ENCODE measurements at places on chromosomes 7 and 10.

GRCh38 chr7:24755541-24756407, 1.5 kb downstream of the GSDME start:
- DNase-seq = peak; percentile 47

- peak; percentile 27 for DNase-seq
These were observed 12.3 kb downstream of the CNPY1 start for GRCh38 chr7:155533827-155534690.

- DNase-seq = no peak
These were observed 77.5 kb downstream of the AFAP1L2 start for GRCh38 chr10:114326795-114327194.

DNA sequence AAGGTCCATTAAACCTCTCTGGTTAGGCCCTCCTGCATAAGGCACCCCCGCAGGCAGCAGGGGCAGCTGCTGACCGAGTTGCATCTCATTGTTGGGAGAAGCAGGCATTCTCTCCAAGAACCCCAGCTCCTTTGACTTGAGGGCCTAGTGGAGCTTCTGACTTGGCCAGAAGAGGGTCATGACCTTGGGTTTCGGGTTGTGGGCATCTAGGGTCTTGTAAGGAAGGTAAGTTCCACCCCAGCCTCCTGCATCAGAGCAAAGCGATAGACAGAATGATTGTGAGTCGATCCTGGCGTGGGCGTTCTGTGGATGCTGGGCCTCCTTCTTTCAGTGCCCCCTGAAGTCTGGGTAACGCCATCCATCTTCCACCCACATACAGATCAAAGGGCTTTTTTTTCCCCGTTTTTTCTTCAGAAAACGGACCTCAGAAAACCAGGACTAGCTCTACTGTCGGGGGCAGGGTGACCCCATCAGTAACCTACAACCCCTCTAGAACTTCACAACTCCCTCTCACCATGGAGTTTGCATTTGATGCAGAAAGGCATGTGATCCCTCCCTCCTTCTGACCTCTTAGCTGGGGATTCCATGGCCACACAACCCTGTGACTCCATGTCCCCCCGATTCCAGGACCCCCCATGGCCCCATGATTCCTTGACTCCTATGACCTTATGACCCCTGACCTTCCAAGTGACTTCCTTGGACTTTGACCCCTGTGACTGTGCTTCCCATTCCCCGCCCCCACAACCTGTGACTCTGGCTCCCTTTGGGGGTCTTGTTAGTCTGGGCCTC, 3.0 kb downstream of the SEMA4G start:
- no peak for DNase-seq

DNA sequence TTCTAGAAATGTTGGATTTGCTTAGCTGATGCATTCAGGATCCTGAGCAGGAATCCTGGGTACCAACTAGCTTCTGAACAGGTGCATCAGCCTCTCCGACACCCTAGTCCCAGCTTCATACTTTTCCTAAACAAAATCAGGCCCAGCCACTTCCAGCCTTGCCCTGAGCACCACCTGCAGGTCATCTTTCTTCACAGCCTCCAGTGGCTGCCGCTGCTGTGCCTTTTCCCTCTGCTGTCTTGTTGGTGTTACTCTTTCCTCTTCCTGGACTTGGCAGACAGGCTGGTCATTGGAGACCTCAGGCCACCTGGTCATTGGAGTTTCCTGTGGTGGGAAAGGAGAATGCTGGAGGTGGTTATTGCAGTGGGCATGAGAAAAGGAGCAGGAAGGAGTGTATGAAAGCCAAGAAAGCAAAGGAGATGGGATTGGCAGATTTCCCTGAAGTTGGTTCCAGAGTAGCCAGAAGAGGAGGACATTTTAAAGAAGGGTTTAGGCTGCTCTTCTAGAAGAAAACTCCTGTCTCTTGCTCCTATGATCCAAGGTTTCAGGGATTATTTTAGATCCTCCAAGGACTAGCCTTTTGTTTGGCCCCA, 48.2 kb upstream of the NFKB2 start:
- peak; percentile 37 for DNase-seq

DNA sequence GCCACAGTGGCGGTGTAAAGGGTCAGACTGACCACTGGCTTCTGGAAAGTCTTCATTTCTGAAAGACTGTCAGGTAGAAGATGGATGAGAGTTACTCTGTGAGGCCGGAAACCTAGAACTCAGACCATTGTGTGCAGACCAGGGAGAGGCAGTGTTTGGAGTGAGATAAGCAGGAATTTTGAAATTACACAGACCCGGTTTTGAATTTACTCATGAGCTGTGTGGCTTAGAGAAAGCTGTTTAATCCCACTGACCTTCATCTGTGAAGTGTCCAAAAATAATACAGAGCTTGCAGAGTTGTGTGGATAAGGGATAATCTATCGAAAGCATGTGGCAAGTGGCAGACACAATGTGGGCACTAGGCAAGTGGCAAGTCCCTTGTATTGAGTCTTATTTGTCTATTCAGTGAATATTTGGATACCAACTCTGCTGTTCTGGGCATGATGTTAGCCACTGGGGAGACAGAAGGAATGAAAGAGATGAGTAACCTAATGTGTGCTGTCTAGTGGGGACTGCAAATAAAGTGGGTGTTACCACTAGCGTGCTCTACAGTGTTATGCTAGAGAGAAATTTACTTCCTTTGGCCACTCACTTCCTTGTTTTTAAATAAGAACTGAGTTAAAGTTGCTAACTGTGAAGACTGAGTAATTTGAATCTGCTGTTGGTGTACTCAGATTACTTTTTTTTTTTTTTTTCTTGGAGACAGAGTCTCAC, 69.4 kb downstream of the KIAA1217 start:
- DNase-seq = no peak

DNA sequence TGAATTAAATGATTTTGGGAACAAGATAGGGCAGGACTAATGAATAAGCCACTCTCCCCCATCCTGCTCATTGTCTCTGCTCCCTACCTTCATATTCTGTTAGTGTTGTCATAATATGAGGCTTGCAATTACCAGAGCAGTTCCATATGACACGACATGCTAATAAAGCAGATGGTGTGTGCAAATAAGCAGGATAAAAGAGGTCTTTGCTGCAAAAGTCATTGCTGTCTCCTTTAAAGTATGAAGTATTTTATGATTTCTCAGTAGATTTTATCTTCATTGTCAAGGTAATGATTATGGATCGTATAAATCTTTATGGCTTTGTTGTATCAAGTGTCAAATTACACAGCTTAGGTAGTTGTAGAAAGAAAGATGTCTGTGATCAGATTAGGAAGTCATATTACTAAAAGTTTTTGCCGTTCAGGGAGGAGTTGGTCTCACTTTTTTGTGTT, 114.8 kb downstream of the SDK1 start:
- DNase-seq = no peak

GRCh38 chr7:24283554-24283896, 465 bp upstream of the NPY start:
- DNase-seq = no peak

- no peak for DNase-seq
These were observed 25.9 kb downstream of the RNLS start for GRCh38 chr10:88557256-88557655.

- DNase-seq = no peak
These were observed 32.3 kb downstream of the CDK1 start for GRCh38 chr10:60810437-60811182.

DNA sequence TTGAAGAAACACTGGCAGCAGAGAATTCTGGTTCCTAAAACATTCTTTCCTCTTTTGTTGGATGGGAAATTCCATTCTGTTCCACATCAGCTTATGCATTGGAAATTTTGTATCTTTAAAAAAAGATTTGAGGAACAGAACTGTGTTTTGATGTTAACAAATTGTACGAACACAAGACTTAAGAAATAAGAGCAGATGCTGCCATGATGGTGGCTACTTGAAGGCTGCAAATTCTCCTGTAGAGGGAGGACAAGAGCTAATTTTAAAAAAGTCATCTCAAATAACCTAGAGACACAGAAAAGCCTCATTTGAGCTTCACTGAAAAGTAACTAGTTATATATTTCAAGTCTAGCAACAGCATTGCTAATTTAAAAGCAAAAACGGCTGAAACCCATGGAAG, 29.8 kb downstream of the NDUFB2 start:
- peak; percentile 6 for DNase-seq

GRCh38 chr7:112453505-112454171, 3.4 kb downstream of the IFRD1 start:
- DNase-seq = no peak

DNA sequence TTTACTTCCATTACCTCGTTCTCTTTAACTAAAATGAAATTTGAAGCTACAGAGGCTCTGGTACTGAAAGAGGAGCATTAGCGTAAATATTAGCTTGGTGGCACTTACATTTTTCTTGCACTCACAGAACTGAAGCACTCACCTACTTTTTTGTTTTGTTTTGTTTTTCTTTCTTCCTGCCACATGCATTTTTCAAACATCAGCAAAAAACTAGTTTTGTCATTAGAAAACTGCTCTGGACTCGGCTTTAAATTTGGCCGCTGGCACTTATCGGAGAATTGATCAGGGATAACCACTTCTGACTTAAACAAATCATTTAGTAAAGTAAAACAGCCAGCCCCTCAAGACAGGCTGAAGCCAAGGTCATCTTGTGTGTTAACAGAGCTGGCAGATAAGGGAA, 216.3 kb downstream of the SFMBT2 start:
- DNase-seq = no peak

- DNase-seq = no peak
These were observed 225.8 kb upstream of the FAM3C start for GRCh38 chr7:121621937-121622336.

DNA sequence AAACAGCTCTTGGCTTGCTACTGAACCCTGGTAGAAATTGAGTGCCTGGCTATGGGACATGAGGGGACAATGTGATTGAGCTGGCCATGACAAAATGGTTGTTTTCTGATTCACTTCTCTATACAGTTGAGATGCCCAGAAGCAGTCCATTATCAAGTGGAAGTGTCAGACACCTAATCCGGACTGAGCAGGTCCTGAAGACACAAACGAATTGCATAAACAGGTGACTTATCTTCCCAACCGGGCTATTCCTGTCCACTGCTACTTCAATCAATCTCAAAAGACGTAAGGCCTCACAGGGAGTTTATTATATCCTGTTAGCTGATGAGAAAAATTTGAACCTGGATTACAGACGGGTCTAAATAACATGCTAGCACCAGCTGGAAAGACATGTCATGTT, 105.5 kb upstream of the WAC start:
- DNase-seq = no peak

GRCh38 chr10:16828701-16829175, 11.5 kb upstream of the RSU1 start:
- DNase-seq = no peak

DNA sequence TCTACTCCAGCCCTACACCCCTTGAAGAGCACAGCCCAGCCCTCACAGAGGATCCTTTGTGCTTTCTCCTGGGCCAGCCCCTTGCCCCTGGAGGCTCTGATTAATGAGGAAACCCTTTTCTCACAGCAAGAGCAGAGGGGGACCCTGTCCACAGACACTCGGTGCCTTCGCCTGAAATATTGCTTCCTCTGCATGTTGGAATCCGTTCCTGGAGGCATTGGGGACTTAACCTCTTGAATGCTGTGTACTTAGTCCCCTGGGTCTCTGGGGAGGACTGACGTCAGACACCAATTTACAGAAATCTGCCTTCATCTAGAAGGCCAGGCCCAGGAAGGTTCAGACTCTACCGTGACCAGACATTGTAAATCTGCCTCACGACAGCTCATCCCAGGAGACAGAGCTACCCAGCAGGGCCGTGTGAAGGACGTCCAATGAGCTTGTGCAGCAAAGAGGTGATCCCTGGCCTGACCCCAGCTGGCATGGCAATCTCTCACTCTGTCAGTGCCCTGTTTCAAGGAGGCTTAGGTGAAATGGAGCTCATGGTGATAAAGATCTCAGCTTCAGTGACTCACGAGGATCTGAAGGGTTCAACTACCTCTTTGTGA, 8.1 kb upstream of the TMEM72 start:
- no peak for DNase-seq

- no peak for DNase-seq
These were observed 8.6 kb upstream of the PLAU start for GRCh38 chr10:73902351-73902750.

DNA sequence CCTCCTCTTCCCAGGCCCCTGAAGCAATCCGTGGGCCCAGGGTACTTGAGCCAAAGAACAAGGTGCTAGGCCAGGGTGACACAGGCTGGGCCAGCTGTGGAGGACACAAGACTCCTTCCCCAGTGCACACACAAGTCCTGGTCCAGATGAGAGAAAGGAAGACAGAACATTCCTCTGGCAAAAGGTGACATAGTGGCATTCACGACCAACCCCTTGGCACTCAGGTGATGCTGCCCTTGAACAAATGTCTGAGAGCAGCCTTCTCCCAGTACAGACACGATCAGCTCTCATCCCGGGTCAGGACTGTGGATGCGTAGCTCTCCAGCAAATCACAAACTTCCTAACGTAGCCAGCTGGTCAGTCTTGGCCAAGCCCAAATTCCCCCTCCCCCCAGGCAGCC, 118.5 kb downstream of the OAT start:
- DNase-seq = no peak

DNA sequence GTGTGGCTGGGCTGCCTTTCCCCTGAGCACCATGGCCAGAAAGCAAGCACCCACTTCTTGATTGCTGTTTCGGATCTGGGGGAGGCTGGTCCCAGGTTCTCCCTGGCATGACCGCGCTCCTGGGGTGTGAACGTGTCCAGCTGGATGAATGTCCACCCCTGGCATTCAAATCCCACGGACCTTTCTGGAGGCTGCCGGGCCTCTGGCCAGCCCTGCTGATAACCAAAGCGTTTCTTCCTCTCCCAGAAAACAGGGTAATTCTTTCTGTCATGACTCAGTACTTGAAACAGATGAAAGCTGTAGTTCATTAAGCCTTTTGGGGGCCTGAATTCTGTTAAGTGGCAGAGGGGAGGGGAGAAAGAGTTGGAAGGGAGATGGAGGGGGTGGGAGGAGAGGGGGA, 73.1 kb upstream of the SAMD8 start:
- no peak for DNase-seq

DNA sequence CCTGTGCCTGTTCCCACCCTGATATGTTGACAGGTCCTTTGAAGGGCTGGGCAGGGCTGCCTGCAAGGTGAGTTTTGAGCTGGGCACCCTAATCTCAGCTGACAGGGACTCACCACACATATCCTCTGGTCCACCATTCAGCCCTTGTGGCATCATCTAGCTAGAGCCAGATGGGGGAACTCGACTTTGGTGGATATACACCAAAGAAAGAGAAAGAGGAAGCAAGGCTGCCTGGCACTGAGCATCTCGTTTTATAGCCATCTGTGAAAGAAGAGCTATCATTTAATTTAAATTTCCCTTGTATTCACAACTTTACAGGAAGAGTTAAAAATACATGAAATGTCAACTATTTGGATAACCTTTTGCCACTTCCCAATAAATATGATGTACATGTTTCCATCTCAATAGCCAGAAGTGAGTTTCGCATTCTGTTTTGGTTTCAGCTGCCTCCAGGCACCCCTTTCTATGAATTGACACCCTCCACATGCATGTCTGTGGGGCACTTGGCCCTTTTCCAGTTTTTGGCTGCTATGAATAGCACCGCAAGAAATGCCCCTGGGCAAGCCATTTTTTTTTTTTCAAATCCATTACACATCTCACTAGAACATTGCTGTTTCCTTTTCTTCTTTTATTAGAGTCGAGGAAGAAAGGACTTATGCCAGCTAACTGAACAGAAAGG, 22.9 kb upstream of the GRB10 start:
- no peak for DNase-seq
